ENCODE measurements at places on chromosomes 13 and 19.

DNA sequence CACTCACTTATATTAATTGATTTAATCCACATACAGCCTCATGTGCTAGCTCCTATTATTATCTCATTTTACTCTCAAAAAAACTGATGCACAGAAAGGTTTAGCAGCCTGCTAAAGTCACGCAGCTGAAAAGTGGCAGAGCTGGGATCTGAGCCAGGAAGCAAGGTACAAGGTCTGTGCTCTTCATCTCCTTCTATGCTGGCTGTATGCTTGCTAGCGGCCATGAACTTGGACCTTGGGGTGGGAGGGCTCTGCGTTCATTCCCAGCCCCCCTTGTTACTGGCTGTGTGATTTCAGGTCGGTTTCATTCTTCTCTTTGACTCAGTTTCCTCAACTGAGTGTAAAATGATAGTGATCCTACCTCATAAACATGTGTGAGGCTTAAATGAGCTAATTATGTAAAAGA, 69.8 kb downstream of the ALOX5AP start:
- no peak for DNase-seq

DNA sequence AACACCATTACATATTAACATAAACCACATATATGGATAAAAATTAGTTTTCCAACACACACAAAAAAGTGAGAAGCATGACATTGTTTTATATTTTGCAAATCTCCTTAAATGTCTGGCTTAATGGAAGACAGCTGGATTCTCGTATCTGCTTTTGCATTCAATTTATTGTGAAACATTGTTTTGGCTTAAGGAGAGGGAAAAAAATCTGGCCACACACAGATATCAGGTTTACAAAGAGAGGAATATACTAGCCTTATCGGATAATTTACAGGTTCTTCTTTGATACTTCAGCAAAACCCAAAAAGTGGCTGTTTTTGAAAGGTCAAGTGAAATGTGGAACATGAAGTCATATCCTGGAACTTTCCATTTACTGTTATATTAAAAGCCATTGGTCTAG, 523.5 kb upstream of the ARGLU1 start:
- DNase-seq, result no peak

DNA sequence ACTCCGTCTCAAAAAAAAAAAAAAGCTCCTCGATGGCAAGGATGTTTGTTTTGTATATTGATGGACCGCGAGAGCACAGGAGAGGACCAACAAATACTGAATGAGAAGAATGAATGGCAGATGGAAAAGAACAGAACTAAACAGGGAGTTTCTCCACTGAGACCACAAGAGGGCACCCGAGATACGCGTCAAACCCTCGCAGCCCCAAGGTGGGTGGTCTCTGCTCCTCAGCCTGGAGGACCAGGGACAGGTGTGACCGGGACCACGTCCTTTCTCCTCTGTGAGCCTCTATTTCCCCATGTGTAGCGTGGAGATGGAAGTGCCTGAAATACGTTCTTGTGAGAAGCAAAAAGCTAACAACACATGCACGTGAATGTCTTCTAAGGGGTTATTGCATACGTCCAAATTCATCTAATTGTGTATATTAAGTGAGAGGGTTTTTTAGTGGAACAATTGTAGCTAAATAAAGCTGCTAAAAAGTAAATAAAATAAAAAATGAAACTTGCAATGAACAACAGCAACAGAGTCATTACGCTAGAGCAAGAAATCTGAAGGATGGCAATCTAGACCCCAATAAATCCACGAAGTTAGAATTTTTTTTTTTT, 8.3 kb upstream of the CDC42EP5 start:
- DNase-seq, result peak; percentile 37

- DNase-seq, result peak; percentile 28
Observed at GRCh38 chr19:6459262-6460098, at the start of gene SLC25A23. SLC25A23 (minus strand) TSS chr19:6459792; CDS start chr19:6459628, 164 bp downstream.

- DNase-seq, result no peak
Observed at GRCh38 chr13:21663197-21663596, 7.7 kb upstream of the FGF9 start.

- no peak for DNase-seq
Observed at GRCh38 chr13:68816715-68817114, 1290.9 kb upstream of the ATXN8OS start.

- no peak for DNase-seq
Observed at GRCh38 chr19:15788594-15789270, 1.3 kb downstream of the OR10H5 start.

DNA sequence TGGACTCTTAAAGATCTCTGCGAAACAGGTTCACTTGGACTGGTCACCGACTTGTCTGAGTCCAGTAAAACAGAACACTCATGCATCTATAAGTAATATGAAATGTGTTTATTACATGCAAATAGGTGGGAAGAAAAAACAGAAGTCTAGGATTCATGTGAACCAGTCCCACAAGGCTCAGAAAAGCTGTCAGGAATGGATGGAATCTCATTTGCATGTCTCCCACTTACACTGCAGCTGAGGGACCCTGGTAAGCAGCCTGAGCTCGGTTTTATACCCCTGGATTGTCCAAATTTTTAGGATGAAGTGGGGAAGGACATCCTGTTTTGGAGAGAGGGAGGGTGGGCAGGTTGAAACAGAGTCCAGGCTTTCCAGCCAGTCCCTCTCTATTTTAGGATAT, 1545.1 kb upstream of the PCDH20 start:
- no peak for DNase-seq

- no peak for DNase-seq
Observed at GRCh38 chr13:63843766-63844699, 2428.4 kb upstream of the PCDH20 start.

DNA sequence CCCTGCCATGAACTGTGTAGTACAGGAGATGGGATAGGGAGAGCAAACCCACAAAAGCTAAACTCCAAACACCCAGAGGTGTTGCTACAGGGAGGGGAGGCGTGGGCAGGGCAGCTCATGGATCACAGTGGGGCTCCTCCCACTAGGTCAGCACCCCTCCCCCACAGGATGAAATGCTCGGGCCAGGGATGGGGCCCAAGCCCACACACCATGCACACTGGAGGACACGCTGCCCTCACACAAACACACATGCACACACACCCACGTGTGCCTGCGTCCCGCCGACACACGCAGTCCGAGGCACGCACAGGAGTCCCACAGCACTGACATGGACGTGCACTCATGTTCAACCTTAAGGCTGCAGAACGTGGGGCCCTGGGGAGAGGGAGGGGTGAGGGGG, 6.0 kb upstream of the CCNP start:
- no peak for DNase-seq

DNA sequence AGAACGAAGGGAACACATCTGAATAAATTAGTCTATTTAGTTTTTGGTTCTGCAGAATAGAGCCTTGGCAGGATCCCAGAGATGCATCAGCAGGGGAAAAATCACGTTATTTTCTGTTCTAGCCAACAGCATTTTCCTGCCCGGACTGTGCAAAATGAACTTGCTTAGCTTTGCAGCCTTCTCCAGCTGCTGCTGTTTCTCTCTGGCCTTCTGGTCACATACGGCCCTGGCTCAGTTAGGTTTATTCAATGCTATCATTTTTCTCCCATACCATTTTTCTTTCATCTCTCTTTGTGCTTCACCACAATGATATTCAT, 110.4 kb upstream of the KL start:
- no peak for DNase-seq

Data from stimulated activated CD4-positive, alpha-beta T cell treated with anti-CD3 and anti-CD28 coated beads, TNF-alpha, amount 100 ng/mL, for 48 hours (primary cell).